ENCODE measurements at places on chromosomes 11 and 22.

GRCh38 chr11:14506532-14506931 is 6.9 kb upstream of the COPB1 start:
- DNase-seq = no peak

DNA sequence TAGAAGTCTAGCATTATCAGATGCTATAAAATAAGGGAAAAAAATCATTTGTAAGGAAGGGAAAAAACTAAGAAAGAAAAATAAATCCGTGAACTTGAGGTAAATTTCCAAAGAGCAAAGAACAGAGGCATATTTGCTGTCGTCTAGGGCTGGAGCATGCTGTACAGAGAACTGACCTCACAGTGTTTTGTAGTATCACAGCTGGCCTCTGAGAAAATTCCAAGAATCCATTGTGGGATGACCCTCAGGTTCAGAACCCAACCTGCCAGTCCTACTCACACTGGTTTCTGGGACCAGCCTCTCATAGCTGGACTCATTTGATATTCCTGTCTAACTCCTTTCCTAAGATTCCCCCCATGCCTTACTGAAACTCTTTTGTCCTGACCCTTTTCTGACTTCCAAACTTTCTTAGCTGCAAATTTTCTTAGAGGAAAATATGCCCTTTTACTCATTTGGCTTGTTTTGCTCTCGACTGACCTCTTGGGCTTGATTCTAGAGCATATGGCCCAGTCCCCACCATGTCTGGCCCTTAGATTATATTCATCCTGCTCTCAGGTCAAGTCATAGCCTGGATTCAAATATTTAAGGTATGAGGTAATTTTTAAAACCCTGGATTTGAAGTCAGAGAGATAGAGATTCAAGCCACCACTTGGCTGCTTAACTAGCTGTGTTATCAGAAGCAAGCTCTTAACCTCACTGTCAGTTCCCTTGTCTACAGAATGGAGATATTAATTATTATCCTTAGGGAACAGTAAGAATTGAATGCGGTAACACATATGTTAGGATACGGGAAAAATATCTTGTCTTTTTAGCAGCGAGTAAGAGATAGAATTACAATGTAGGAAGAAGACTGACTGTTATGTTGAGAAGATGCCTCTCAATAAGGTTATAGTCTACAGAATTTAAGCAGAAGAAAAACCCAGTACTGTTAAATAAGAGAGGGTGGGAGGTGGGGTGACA is 89.7 kb upstream of the KCNA4 start:
- DNase-seq = no peak

GRCh38 chr11:10908215-10908951 is 50.5 kb upstream of the ZBED5 start:
- DNase-seq = no peak

GRCh38 chr11:82041764-82042163 is 691.9 kb downstream of the FAM181B start:
- DNase-seq = no peak

DNA sequence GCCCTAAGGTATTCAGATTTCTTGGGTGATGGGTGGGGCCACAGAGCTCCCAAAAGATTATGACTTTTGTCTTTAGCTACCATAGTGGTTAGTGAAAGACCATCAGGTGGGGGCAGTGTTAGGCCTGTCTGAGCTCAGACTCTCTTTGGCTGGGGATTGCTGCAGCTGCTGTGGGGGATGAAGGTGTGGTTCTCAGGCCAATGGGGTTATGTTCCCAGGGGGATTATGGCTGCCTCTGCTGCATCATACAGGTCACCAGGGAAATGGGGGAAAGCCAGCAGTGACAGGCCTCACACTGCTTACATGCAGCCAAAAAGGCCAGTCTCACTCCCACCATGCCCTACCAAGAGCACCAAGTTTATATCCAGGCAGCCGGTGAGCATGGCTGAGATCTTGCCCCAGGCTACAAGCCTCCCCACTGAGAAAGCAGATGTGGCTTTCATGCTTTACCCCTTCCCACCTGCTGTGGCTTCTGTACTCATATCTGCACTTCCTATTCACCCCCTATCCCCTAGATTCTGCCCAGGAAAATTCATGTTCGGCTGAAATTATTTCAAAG is 24.8 kb downstream of the CNTF start:
- DNase-seq = no peak

- DNase-seq = peak; percentile 30
These were observed 1.8 kb upstream of the TIGD3 start for GRCh38 chr11:65352783-65353182.

DNA sequence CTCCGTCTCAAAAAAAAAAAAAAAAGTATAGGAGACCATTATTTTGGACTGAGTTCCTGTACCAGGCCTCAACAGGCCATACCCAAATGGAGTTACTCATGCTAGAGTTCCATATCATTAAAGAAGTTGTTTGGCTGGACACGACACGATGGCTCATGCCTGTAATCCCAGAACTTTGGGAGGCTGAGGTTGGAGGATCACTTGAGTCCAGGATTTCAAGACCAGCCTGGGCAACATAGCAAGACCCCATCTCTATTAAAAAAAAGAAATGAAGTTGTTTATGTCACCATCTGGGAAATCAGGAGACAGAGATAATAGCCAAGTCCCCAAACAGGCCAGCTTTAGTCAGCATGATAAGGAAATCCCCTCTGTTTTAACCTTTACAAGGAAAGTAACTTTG is 6.7 kb upstream of the FNBP4 start:
- peak; percentile 22 for DNase-seq

- peak; percentile 25 for DNase-seq
These were observed 49.8 kb upstream of the PLET1 start for GRCh38 chr11:112310419-112310818.

DNA sequence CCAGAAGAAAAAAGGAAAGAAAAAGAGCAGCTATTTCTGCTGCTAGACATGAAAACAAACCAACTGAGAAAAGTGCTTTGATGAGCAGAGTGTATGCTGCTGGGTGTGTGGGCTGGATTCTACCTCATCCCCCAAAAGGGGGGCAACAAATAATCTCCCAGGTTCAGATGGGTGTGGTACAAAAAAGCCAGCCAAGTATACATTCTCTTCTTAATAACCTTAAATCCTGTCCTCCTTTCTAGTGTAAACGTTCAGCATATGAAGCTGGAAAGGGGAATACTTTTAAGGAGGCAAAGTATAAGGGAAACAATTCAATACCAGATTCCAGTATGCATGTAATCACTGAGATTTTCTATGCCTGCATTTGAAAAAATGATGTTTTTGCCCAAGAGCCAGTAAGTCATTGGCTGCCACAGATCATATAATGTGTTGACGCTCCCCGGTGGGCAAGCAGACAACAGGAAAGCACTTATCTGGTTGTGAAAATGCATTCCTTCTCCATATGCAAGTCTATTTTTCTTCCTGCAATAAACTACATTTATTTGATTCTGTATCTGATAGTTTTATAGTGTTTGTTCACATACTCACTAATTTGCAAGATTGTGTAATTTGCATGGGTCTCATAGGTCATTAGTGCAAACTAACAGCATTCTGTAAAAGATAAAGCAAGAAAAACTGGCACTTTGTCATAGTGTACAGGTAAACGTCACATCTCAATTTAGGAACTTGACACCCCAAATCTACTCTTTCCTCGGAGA is 201.1 kb downstream of the CADM1 start:
- no peak for DNase-seq

GRCh38 chr22:49789289-49790141 is 38.2 kb downstream of the BRD1 start:
- DNase-seq = peak; percentile 42

- no peak for DNase-seq
These were observed 95.6 kb downstream of the CTTN start for GRCh38 chr11:70493891-70494290.

DNA sequence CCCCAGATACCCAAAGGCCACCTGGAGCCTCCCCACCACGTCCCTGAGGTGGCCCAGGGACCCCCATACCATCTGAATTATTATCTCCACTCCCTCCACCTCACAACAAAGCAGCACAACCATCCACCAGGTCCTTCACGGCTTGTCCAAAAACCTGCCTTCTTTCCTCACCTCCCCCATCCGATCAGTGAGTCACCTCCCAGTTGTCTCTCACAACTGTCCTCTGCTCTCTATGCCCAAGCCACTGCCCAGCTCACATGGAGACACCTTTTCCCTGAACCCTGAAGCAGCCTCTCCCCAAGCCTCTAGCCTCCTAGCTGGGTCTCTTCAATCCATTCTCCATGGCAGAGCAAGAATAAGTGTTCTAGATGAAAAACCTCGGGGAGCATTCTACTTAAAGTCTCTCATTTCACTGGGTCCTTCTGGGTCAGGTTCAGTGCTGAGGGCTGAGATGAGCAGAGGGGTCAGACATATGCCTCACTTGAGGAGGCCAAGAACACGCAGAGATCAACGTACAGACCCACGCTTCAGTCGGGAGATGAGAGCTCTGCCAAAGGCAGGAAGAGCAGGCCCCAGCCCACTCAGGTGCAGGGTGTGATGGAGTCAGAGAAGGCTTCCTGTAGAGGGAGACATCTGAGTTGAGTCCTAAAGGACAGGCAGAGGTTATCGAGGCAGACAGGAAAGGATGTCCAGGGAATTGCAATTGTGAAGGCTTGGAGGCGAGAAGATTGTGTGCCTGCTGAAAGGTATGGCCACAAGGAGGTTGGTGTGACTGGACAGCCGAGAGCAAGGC is 74.7 kb downstream of the PDE2A start:
- DNase-seq = no peak

GRCh38 chr11:36478700-36479329 is 31.3 kb downstream of the TRAF6 start:
- DNase-seq = peak; percentile 59

DNA sequence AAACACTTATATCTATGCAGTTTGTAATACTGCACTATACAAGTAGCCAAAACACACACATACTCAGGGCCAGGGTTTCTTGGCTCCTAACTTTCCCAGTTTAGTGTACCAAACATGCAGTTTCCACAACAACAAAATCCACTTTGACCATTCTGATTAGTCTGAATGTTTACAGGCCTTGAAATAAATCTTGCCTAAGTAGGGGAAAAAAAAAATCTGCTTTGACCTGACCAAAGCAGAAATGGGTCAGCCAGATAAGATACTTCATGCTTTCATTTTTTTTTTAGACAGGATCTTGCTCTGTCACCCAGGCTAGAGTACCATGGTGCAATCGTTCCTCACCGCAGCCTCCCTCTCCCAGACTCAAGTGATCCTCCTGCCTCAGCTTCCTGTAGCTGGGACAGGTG is 10.1 kb downstream of the PRR14L start:
- DNase-seq = peak; percentile 5

DNA sequence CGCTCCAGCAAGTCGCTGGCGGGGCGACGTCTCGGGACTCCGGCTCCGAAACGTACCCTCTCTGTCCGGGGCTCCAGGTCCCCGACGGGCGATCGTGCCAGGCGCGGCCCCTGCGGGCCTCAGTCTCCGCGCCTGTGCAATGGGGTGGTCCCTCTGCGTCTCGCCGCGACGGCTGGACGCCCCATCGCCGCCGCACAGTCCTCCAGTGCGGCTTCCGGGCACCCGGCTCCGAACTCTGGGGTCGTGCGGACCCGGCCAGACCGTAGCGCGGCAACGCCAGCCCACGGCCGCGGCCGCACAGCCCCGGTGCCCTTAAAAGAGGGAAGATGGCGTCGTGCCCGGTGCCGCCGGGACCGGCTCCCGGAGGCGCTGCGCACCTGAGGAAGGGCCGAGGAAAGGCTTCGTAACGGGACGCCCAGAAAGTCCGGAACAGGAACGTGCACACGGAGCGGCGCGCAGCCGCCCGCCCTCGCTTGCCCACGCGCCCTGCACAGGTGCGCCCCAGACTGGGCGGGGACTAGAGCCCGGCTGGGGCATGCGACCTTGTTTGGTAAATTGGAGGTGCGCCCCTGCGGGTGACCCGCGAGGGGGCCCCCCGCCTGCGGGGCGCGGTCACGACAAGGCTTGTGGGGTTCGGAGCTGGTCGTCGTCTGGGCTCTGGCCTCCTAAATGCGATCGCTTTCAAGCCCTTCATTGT is 525 bp downstream of the BIK start:
- no peak for DNase-seq

DNA sequence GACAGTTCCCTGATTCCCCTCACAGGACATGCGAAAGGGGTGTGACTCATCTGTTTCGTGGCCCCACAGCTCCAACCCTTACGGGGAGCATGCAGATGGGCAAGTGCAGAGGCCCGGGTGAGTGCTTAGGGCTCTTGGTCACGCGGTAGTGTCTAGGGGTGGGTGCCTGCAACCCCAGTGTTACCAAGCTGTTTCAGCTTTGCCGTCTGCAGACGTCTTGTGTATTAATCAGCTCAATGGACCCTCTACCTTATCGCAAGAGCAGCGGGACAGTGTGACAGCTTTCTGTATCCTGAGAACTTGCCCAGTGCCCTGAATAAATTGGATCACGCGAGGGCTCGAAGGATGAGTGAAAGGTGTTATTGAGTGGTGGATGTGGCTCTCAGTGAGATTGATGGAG is 816.4 kb upstream of the ANO3 start:
- DNase-seq = no peak

- DNase-seq = no peak
These were observed 9.7 kb downstream of the MCAM start for GRCh38 chr11:119307219-119307618.

- no peak for DNase-seq
These were observed 61.6 kb upstream of the CDON start for GRCh38 chr11:126124231-126124661.

- DNase-seq = no peak
These were observed 138.1 kb downstream of the TBC1D22A start for GRCh38 chr22:46900549-46900948.

All from suppressor macrophage treated with lipopolysaccharide for 4 hours (primary cell).